ENCODE measurements at places on chromosomes 7 and 10. TPM values are rescaled to one million over a fixed set of nuclear protein-coding genes. Genes with fewer than 3 reads are reported as not detected.

The EXOC4 gene
- 39.0 TPM for total RNA-seq

The GPR15LG gene
- total RNA-seq: not detected

The AKR1C4 gene
- 0.28 TPM for total RNA-seq

The NPC1L1 gene
- total RNA-seq: 3.8 TPM

DNA sequence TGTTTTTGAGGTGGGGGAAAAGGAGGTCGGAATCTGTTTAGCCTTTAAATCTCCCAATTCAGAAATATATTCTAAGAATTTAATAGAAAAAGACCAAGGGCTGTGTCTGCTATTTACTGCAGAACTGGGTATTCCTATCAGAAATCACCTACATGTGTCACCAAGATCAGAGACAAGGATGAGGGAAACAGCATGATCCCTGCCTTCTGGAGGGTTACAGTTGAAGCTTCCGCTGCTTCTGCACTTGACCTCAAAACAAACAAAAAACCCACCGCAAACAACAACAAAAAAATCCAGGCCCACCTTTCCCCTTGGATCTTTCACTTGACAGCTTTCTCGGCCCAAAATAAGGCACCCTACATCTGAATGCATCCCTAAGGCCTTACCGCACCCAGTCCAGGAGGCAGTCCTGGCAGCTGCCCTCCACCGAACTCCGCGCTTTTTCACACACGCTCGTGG, 750 bp upstream of the CDK14 start:
- no peak for DNase-seq

DNA sequence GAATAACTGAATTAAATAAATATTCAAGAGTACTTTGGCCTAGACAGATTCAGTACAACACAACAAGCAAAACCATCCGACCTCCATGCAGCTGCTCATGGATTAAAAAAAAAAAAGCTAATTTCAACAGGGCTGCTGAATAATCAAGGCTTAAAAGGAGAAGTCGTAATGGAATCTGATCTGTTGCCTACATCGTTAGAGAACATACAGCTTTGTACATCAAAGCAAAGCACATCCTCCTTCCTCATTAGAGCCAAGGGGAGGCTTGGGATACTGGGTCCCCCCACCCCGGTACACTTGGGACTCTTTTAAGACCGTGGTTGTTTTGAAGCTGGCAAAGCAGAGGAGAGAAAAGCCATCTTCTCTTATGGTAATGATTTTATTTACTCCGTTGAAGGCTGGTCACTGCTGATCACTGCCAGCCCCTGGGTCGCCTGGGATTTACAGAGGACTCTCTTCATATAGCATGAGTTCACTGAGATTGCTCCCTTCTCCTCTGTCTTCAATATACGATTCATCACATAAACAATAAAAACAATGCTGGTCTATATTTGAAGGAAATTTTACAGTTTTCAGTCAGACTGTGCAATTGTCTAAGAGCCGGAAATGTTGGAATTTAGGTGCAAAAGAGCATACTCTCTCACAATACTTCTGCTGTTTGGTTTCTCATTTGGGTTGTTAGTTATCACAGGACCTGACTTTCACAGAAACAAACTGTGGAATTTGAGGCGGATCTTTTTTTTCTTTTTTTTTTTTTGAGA, 148.8 kb downstream of the FAM107B start:
- no peak for DNase-seq

DNA sequence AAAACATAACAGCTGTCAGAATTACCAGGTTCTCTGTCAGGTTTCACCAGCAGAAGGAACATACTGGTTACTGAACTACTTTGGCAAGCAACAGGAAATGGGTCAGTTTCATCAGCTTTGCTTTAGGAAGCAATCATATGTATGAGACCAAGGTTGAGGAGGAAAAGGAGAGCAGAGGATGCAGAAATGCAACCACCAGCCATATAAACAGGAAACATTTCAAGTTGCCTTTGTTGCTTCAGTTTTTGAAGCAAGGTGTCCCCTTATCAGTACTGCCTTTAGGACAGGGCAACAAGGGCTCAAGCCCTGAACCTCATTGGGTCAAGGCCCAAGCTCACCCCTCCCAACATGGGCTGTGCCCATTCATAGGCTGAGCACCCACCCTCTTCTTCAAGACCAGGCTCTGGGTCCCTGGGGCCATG, 10.2 kb downstream of the HIPK2 start:
- no peak for DNase-seq

DNA sequence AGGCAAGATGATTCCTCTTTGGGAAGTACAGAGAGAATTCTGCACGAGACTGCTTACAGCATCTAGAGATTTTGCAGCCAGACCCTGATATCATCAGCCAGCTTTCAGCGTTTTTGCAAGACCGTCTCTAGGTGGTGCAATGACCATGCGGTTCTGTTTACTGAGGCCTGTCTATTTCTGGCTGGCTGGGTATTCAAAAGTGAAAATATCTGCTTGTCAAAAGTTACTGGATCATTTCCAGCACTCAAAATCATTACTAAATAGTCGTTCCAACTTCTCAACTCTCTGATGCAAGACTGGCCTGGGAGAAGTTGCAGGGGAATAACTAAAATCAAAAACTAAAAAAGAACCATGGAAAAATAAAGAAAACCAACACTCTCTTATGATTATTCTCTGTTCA, 240.1 kb downstream of the ELMO1 start:
- DNase-seq: peak; percentile 53

The H2BK1 gene
- not detected for total RNA-seq

The CPA2 gene
- total RNA-seq: not detected

- no peak for DNase-seq
Measured at GRCh38 chr7:134630893-134631292, 15.8 kb upstream of the BPGM start.

The SLC13A1 gene
- not detected for total RNA-seq

DNA sequence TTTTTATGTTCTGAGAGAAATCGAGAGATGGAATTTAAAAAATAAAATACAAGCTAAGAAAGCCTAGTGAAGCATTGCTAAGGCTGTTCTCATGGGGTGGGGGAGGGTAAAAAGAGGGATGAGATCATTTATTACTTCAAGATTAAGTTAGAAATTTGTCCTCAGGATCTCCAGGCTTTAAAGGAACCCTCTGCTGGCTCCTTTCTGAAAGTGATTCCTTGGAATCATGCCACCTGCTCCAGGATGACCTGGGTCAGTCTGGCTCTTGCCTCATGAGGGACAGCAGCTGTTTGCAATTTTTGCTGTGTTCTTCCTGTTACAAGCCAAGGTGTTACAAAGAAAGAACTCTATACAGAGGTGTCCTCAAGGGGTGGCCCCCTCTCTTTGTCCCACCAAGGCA, 69.8 kb downstream of the CDK1 start:
- no peak for DNase-seq

GRCh38 chr7:121280656-121281055, 48.1 kb upstream of the WNT16 start:
- DNase-seq: no peak

GRCh38 chr7:143884969-143885559, 16.9 kb downstream of the TCAF1 start:
- no peak for DNase-seq

DNA sequence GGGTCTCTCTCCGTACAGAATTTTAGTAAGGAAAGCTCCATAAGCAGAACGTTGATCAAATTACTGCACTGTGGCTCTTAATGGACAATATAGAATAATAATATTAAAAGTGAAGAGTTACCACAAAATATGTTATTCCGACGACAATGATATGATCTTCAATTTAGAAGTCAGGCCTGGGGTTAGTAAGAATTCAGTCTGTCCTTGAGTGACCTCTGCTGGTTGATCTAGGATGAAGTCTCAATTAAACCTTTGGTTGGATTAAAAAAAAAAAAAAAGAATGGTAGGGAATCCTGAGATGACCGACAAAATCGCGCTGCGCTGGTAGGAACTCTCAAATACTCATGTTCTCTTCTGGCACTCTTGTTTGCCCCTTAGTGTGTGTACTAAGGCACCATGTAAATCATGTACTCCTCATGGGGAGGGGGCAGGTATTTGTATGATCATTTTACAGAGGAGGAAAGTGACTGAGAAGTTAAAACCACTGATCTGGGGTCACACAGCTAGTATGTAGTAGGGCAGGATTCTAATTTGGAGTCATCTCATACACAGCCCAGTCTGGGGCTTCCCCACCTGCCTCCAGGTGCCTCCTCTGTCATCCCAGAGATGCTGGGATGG, 161.3 kb upstream of the NPVF start:
- DNase-seq: peak; percentile 13

GRCh38 chr7:15720849-15721471, 34.5 kb upstream of the MEOX2 start:
- DNase-seq: peak; percentile 2

DNA sequence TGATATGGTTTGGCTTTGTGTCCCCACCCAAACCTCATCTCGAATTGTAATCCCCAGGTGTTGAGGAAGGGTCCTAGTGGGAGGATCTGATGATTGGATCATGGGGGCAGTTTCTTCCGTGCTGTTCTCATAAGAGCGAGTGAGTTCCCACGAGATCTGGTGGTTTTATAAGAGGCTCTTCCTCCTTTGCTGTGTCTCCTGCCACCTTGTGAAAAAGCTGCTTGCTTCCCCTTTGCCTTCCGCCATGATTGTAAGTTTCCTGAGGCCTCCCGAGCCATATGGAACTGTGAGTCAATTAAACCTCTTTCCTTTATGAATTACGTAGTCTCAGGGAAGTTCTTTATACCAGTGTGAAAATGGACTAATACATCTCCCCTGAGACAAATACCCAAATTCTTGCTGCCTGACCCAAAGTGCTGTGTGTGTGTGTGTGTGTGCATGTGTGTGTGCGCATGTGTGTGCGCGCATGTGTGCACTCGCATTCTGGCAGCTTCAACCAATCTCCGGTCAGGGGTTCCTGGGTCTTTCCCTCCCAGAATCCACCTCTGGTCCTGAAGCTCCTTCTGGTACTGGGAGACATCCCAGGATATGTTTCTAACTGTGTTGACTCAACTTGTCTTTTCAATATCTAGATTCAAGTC, 98.1 kb upstream of the LRRC4 start:
- DNase-seq: no peak

DNA sequence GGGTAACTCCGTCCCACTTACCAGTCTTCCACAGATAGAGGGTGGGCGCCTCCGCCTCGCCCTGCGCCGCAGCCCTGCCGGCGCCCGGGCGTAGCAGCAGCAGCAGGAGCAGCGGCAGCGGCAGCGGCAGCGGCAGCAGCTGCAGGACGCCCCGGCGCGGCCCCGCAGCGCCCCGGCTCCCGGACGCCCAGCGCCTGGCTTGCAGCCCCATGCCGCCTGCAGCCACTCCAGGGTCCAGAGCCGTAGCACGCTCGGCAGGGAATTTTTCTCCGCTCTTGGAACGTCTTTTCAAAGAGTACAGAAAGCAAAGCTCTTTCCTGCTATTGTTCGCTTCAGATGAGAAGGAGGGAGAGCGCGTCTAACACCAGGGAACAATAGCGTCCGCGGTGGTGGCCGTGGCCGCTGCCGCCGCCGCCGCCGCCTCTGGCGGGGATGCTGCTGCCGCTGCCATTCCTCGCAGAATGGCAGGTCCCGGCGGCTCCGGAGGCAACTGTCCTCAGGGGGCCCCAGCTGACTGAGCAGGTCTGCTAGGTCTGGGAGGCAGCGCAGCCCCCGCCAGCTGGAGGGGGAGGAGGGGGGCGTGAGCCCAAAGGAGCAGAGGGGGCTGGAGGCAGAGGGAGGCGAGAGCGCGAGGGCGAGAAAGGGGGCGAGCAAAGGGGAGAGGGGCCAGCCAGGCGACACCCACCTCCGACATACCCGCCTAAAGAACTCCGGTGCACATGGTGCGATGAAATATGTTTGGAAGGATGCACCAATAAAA, at the start of gene THSD7A:
Gene THSD7A, minus strand, starts transcription at position 463 of the 760 bp plus-strand sequence. Its CDS starts 252 bp downstream, at position 211.
- DNase-seq: peak; percentile 7

The CYP3A7 gene
- total RNA-seq: 6.4 TPM

The ELN gene
- 0.15 TPM for total RNA-seq

DNA sequence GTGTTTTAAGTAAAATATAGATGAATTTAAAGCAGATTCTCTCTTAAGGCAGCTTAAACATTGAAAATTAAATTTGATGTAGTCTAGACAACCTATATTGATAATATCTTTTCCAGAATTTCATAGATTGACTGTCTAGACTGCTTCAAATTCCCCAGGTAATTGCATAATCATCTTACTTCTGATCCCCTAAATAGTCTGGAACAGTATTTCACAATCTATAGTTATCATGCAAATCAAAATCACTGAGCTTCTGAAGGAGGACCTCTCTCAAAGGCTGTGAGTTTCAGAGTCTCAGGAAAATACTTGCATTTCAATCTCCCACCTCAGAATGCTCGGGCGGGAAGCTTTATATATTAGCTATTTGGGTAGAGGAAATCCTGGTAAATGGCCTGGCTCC, 87.3 kb downstream of the SEMA3A start:
- no peak for DNase-seq

GRCh38 chr7:37119296-37119860, 329.3 kb downstream of the ELMO1 start:
- no peak for DNase-seq

Data from HepG2 (cell line).